ENCODE measurements at places on chromosomes 5 and 9.

DNA sequence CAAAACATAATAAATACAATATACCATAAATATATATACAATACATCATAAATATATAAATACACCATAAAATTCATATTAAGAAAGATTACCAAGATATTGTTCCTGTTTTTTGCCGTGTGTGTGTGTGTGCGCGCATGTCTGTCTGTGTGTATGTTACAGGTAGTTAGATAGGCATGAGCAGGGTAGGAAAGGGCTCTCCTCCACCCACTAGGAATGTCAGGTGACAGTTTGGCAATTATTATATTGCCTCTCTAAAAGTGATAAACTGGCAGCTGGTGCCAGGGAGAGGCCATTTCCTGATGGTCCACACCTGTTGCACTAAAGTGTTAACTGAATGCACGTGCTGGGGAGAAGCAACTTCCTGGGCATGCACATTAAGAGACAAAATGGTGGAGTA lies 232.8 kb downstream of the ADAMTS6 start:
- DNase-seq = no peak

- DNase-seq = no peak
These were observed 208.4 kb downstream of the MEF2C start for GRCh38 chr5:88674356-88675167.

DNA sequence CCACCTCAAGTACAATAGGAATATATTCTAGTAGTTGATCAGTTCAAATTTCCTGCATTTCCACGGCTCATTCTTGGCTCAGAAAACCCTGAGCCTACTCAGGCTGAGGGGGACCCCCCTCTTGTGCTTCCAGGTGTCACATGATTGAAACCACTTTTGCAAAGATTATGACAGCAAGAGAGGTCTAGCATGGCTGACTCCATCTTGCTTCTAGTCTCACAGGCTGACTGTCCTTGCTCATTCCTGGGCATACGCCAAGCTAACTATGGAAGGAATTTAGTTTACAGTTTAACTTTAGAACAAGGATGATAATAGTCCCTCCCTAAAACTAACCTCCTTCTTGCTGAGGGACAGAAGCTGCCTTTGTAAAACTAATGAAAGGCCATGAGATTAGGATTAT lies 154.1 kb downstream of the SNX18 start:
- no peak for DNase-seq

DNA sequence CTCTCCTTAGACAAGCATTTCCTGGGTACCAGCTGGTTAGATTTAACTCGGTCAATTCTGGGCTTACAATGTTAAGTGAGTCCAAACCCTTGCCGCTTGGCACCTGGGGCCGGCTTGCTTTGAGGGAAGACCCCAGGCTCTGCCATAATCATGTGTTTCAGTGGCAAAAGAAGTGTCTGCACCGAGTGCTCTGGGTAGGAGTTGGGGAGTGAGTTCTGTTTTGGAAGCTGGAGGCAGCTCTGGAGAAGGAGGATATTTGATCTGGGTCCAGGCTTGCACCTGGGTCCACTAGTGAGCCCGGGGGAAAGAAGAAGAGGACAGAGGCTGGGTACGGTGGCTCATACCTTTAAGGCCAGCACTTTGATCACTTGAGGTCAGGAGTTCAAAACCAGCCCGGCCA lies 8.4 kb upstream of the OLFM1 start:
- DNase-seq = no peak

DNA sequence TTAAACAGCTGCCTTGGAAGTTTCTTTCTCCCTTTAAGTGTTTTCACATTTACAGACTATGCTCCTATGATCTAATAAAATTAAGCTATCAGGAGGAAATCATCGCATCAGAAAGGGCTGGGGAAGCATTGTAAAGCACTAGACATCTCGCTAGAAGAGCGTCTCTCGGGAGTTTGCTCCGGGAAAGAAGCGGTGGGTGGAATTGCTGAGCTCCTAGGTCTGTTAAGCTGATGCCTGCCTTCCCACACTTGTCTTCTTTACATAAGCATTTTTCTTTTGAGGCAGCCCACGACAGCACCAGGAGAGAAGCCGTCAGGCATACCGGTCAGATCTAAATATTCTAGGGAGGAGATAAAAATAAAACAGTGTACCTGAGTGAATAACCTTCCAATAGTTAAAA lies 541.7 kb upstream of the TUSC1 start:
- no peak for DNase-seq

DNA sequence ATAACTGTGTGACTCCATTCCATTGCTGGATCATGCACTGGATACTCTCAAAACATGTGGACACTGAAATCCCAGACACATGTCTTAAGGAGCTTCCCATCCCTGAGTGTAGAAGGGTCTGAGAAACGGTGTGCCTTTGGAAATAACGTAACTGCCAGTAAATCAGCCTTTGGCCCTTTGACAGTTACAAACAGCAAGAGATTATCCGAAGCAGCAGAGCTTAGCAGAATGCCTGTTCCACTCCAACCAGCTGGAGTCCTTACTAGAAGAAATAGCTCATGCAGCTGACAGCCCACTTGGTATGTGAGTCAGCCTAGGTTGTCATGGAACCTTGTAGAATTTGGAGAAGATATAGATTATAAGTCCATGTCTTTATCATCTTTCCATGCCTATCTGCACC lies 7.0 kb downstream of the TMEM252 start:
- no peak for DNase-seq

DNA sequence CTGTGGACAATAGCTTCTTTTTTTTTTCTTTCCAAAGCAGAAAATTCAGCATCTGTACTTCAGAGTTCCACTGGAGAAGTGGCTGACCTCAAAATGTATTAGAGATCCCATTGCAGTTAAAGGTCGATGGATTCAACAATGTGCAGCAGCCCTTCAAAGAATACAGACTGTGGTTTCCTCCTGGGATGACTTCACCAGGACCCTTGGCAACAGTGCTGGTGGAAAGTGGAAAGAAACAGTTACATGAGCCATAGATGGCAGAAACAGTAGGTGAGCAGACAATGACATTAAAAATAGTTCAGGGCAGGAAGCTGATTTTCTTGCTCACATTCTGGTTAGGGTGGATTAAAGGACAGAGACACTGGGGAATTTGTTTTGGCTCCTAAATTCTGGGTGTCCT lies 62.4 kb downstream of the SLC28A3 start:
- peak; percentile 69 for DNase-seq

DNA sequence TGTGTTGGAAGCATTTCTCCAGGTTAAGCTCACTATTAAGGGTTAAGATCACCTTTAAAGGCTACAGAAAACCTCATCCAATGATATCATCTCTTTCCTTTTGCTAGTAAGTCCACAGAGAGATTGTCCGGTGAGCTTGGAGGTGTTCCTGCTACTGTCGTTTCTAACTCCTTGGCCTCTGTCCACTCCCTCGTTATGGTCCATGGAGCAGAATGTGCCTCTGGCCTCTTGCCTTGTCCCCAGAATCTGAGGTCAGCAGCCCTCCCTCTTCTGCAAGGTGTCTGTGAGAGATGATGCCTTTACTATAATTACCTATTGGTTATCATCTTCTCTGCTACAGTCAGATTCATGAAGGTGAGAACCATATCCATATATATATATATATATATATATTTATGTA lies 15.0 kb downstream of the ORM2 start:
- DNase-seq = no peak

DNA sequence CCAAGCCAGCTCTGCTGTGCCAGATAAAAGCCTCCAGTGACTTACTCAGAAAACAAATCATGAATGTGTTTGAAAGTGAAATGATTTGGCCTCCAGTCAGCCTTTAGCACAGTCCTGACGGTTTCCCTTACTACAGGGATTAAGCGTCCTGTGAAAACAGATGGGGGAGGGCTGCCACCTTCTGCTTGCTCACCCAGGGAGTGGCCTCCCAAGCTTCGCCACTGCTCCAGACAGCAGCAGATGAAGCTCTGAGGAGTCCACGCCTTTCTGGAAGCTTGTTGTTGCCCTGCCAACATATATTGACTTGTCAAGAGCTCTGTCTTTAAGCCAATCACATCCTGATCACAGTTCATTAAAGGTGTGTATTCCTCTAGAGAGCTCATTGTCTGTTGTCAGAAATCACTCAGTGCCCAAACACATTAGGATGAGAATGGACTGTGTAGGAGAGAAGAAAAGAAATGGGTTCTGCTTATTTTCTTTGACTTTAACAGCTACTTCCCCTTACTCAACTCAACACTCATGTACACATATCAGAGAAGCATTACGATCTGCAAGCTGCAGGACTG lies 4.9 kb upstream of the FYB1 start:
- DNase-seq = no peak

DNA sequence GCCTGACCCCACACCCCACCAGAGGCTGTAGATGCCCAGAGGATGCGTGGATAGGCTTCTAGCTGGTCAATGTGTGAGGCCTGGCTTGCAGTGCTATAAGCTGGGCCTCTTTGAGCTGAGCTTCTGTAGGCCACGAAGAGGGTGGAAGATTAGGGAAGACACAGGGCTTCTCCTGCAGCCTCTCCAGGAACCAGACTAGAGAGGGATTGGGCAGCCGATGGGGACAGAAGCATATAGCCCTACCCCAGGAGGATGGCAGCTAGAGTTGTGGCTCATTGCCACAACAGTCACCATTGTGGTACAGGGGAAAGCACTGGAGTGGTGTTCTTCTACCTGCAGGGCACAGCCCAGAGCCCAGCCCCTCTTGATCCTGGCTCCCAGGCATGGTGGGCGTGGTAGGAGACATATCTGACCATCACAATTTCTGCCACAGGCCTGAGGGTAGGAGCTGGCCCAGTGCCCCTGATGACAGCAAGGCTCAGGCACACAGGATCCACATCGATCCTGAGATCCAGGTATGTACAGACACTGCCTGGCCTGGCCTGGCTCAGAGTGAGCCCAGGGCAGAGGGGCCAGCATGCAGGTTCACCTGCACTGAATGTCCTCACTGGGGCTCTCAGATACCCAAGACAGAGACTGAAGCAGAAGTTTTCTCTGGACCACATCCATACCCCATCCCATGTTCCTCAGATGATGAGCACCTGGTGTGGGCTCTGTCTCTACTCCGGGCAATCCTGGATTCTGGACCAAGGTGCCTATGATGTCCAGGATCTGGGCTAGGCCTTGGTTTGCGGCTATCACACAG lies 8.7 kb downstream of the PDLIM4 start:
- DNase-seq = no peak

- DNase-seq = peak; percentile 92
These were observed 89.2 kb upstream of the CAST start for GRCh38 chr5:96572864-96573512.

DNA sequence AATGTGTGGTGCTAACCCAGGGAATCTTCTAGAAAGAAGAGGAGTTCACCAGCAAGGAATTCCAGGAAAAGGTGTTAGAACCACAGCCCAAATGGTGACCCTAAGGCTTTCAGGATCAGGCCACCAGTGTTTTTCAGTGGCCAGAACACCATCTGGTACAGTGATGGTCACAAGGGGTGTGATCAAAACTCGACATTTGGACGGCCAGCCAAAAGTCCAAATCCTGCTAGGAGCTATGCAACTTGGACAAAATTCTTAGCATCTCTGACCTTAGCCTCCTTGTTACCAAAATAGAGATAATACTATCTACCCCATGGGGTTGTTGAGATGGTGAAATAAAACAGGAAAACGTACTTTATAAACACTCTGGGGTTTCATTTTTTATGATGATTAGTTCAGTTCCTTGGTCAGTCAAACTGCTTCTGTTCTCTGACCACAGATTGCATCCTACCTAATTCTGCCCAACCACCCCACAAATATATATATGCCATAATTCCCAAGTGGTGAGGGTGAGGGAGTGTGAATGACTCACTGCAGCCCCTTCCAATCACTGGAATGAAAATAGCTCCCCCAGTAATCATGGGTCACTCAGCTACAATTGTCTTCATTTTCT lies 210.3 kb downstream of the CDK5RAP2 start:
- no peak for DNase-seq

GRCh38 chr5:5407924-5408323 lies 14.6 kb upstream of the ICE1 start:
- DNase-seq = no peak

DNA sequence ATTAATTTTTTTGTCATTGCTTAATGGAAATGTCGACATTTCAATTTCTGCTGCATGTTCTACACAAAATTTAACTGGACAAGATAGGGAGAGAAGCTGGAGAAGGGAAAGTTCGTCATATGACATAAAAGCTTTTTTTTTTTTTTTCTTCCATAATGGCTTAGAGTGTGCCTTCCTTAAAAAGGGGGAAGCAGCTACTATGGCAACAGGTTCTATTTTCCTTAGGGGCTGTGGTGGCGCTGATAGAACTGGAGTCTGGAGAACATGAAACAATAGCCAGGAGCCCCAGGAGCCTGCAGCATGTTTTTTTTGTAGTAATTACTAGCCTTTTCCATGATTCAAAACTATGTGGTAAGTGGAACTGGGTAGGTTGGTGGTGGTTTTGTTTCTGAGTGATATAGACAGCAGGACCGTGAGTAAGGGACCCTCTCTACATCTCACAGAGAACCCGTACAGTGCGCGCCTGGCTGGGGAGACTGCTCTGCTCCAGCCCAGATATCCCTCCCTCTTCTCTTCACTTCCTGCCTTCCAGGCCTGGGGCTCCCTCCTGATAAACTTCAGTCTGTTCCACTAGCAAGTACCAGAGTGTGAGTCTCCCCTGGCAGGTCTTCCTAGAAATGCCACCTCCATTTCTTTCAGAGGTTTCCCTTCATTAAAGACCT lies 301.6 kb downstream of the NR3C1 start:
- DNase-seq = no peak

DNA sequence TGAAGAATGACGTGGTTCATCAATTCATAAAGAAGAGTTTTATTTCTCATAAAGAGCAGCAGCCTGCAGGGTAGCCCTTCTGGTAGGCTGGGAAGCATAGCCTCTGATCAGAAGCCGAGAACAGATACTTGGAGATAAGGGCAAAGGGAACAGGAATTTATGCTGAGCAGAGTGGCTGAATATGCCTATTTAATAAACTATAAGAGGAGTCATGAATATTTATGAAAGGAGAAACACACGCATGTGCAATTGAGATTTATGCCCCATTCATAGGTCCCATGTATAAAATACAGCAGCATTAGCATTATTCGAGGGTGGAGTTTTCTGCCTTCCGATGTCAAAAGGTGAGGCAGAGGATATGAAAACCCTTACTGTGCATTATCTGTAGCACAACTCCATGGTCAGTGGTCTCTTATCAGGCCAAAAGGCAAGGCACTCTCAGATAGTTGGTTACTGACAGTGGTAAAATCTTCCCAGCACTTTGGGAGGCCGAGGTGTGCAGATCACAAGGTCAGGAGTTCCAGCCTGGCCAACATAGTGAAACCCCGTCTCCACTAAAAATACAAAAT lies 569.1 kb downstream of the ACTL7B start:
- no peak for DNase-seq

DNA sequence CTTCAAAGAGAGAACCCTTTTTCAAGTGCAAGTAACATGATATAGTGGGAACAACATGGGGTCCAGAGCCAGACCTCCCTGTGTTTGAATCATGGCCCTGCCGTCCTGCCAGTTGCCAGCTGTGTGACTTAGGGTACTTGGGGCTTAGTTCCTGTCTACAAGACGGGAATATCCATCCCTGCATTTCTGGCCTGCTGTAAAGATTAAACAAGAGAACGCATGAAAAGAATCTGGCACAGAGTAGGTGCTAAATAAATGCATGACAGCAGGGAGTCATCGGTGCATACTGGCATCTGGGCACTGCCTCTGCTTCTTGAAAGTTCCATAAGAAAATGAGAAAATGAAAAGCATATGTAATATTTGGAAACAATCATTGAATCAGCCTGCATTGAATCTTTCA lies 77.8 kb upstream of the PRRC1 start:
- DNase-seq = no peak

- DNase-seq = no peak
These were observed 6.4 kb downstream of the IL3 start for GRCh38 chr5:132066871-132067270.

GRCh38 chr5:61371474-61371873 lies 39.4 kb downstream of the ZSWIM6 start:
- DNase-seq = no peak
